ENCODE measurements at places on chromosomes 1 and 21. TPM values are rescaled to one million over a fixed set of nuclear protein-coding genes. Genes with fewer than 3 reads are reported as not detected.
A peak's percentile ranks its signal among the peaks of the same experiment; 100 is the strongest.

The CCDC30 gene
- 0.68 TPM for total RNA-seq

DNA sequence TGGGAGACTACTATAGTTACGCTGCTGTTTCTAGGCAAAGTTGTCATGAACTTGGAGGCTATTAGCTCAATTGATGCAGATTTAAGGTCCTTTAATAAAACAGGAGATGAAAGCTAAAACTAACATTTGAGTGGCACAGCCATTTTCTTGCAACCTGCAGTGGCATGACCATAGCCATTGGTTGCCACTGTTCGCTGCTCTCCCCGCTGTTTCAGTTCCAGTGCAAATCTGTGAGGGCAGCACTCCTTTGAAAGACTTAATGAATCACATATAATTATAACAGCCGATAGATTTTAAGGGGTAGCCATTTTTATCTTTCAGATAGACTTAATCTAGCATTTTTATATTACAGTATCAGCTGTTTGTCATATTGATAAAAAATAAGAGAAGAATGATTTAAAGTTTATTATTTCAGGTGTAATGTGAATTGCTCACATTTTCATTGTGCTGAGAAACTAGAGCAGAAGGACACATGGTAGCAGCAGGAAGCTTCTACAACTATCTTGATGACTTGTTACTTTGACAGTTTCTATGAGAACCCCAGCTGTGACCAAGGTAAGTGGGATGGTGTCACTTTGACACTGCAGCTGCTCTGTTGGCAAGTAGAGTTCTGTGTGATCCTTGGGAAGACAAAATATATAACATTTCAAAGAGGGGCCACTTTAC, 203.7 kb downstream of the PLA2G4A start:
- no peak for DNase-seq

The SWT1 gene
- 1.8 TPM for total RNA-seq

The KRTAP11-1 gene
- not detected for total RNA-seq

DNA sequence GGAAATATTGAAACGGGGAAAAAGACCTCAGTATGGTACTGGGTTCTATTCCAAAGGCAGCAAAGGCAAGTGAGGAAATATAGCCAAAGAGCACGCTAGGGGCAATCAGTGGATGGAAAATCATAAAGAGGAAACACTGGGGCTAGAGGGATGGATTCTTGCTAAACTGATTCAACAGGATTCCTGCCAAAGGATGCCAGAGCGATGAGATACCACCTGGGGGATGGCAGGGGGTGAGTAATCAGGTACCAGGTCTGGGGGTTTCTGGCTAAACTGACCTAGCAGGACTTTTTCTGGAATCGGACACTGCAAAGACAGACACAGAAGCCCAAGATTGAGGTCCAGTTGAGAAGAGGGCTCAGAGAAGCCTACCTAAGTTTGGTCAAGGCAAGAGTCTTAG, 6.7 kb downstream of the CHI3L2 start:
- no peak for DNase-seq

DNA sequence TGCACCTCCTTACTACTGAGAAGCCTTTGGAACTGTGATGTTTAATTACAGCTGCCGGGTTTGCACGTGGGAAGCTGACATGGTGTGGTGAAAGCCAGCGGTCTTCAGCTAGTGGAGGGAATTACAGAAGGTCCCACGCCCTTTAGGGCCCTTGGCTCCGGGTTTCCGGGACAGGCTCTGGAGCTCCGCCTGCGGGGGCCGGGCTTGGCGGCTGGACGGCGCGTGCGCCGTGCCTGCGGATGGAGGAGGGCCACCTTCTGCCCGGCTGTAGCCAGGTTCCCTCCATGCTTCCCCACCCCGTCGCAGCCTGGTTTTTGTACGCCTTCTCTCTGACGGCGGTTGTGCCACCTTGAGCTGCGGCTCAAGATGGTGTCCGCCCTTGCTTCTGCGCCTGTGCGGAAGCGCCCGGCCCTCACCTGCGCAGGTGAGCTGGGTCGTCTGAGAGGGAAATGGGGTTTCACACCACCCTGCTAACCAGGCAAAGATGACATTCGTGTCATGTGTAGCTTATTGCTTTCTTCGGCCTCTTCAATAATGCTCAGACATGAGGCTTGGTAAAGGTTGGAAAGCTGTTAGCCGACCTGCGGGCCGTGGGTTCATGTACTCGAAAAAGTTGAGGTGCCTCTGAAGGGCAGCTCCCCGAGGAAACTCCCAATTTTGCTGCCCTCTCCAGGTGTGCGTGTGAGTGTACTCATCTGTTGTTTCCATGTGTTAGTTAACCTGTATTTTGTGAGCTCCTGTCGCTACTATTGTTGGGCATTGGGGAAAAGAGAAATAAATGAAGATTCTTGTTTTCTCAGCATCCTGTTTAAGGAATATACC, 36.6 kb upstream of the OPRD1 start:
- DNase-seq, result peak; percentile 92

The S100A7 gene
- total RNA-seq, result not detected

DNA sequence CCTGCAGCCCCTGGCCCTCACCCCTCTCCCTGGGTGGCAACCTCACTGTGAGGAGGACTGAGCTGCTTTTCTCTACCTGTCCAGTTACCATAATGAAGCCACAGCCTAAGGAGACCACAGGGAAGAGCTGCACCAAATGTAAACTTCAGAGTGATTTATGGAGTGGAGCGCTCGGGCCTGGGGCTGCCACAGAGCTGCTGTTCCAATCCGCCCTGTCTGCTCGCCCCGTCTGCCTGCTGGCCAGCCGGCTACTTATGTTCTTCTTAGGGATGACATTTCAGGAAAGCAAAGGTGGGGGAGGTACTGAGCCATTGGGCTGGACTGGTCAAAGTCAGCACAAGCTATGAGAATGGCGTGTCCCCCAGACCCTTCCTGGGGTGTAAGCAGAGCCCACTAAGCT, 17.9 kb downstream of the SYT6 start:
- DNase-seq, result no peak

The ATP1A4 gene
- total RNA-seq, result not detected

DNA sequence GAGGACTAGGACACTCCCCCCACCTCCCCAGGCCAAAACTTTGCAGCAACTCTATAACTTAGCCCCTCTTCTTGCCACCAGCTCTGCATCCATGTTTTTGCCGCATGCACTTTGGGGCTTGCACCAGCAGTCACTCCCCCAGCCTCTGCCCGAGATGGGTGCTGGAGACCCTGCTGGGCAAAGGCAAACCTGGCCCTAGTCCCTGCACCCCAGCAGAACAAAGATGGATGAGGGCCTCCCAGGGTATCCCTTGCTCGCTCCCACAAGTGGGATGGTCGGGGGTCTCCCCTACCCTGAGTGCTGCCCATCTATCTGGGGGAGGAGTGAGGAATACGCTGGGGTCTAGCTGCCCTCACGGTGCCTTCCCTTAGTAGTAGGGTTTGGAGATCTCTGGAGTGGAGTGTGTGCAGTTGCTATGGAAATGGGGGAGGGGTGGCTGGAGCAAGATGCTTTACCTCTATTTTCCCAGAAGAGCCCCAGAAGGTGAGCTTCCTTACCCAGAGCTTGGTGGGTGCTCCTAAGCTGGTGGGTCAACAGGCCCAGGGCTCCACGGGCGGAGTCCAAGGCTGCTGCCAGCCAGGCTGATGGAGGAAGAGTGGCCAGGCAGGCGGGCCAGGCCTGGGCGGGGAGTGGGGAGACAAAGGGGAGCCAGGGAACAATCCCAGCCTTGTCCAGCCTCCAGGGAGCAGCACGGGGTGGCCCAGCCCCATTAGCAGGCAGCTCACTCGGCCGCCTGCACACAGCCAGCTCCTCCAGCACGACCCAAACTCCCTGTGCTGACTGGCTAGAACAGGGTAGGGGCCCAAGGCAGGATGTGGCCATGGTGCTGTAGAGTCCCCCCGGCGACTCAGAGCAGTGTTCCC, at the start of gene PAQR6:
Gene PAQR6, minus strand, starts transcription at position 597 of the 863 bp plus-strand sequence. CDS start 1,325 bp downstream, outside the sequence.
- DNase-seq, result no peak

DNA sequence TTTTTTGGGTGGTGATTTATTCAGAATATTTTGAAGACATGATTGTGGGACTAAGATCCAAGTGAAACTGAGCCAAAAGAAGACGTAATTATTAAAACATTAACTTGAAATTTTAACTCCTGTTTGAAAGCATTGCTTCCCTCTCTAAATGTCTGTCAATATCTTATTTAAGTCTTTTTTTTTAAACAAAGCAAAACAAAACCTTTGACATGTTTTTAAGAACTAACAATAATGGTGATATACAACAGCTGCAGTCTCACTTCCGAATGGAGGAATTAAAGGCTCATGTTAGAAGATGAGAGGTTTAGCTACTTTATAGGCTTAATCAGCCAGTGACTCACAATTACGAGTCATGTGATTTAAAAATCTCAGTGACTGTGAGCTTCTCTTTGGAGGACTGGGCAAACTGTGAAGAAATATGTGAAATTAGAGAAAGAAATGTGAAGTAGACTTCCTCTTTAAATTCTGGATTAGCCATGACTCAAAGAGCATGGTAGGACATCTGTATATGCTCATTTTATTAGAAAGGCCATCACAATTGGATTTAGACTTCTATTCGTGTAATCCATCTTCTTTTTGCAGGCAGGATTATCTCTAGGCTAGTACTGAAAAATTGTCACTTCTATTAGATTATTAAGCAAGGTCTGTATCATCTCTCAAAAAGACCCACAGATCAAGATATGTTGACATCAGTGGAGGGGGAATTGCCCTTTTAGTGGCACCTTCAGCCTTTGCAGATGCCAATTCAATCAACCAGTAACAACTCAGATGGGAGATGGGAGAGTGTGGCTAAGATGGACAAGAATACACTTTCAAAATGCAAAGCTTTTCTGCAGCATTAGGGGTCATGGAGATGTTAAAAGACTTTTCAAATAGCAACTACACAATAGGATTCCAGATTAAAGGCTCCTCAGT, 28.7 kb downstream of the KCNA3 start:
- peak; percentile 58 for DNase-seq

- no peak for DNase-seq
These were observed 1176.5 kb downstream of the NCAM2 start for GRCh38 chr21:22174746-22175145.

DNA sequence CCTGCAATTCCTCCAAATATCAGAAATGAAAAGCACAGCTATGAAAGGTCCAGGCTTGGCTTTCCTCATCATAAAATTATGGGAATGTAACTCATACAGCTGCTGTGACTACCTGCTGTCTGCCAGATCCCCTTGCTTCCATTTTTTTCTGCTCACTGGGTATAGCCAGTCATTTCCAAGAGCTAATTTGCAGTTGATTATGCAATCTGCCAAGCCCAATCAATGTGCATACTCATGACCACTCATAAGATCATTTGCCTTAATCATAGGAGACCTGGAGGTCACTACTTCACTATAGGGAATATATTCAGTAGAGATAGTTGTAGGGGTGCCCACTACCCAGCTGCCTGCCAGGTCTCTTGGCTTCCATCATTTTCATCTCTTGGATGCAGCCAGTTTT, 417.7 kb upstream of the ZRANB2 start:
- no peak for DNase-seq

The OR11L1 gene
- not detected for total RNA-seq

- no peak for DNase-seq
These were observed 235.7 kb downstream of the BACH1 start for GRCh38 chr21:29534448-29534847.

- no peak for DNase-seq
These were observed 30.0 kb upstream of the RGS4 start for GRCh38 chr1:163038928-163039706.

The PLOD1 gene
- 40.3 TPM for total RNA-seq

DNA sequence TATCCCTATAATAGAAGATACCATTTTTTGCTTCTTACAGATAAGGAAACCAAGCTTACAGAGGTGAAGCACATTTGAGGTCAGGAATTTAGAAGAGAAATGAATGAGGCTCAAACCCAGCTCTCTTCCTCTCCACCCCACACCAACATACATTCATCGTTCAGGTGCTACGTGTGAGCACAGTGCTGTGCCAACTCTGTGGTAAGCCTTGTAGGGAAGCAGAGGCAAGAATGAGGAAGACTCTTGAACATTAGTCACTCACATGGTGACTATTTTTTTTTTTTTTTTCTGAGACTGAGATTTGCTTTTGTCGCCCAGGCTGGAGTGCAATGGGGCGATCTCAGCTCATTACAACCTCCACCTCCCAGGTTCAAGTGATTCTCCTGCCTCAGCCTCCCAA, 314.0 kb downstream of the NTNG1 start:
- no peak for DNase-seq

DNA sequence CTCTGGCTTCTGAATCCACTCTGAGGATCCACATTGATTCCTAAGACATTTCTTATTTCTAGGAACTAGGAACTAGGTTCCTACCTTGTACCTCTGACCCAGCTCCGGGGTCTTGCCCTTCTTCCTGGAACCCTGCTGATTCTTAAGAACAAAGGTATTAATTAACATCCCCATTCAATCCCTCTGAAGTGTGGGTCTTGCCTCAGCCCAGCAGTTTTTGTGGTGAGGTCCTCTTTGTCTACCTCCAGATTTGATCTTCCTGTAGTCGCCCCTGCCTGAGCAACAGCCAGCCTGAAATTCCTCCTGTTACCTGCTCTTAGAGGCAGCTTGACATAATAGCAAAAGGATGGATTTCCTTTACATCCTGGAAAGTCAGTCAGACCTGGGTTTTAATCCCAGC, 46.7 kb upstream of the CAMK1G start:
- DNase-seq, result no peak

DNA sequence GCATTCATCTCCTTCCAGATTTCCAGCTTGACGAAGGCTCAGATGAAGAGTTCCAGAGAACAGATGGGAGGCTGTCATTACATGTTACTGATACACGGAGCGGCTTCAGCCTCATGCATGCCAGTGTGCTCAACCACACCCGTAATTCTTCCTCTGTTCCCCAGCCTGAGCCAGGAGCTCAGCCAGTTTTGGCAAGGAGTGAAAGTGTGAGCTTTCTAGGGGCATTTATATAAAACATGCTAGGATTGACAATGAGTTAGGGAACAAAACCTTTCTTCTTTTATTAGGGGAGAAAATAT, 290.4 kb upstream of the PLXNA2 start:
- no peak for DNase-seq

The NBPF6 gene
- total RNA-seq, result 0.40 TPM

The ITGB2 gene
- total RNA-seq, result 265 TPM

GRCh38 chr1:61089338-61089737, 7.0 kb downstream of the NFIA start:
- no peak for DNase-seq

DNA sequence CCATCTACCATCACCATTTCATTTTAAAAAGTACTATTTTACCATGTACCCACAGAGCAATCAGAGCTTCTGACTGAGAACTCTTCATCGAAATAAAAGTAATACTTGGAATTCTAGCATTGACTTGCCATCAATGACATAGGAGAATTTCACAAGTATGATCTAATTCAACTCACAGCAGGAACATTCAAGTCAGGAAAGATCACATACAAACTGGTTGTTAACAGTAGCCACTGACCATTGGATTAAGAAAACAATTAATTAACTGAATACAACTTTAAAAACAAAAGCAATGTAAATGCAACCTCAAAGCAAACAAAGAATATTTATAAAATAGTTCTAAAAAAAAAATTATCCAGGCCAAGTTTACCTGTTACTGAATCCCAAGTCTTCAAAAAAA, 18.8 kb downstream of the RNF115 start:
- no peak for DNase-seq

GRCh38 chr1:27299385-27300271, 22.3 kb upstream of the TMEM222 start:
- no peak for DNase-seq

DNA sequence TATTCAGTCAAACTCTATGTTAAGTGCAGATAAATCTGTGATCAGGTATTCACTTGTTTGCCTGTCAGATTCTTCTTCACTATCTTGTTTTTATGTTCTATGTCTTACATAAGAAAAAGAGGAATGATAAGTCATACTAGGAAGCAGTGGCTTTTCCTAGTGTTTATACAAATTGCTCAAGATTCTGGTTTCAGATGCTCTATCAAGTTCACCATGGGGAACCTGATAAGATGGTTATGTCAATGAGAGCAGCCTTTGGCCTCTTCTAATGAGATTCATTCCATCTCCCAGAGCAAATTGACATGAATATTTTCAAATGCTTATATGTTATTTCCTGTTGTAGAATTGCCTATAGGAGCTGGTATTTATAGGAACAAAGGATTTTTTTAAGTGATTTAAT, 218.8 kb upstream of the TMPRSS15 start:
- DNase-seq, result no peak
